NCI-H1048 (cell line): ENCODE measurements at places on chromosomes 16 and 17.

DNA sequence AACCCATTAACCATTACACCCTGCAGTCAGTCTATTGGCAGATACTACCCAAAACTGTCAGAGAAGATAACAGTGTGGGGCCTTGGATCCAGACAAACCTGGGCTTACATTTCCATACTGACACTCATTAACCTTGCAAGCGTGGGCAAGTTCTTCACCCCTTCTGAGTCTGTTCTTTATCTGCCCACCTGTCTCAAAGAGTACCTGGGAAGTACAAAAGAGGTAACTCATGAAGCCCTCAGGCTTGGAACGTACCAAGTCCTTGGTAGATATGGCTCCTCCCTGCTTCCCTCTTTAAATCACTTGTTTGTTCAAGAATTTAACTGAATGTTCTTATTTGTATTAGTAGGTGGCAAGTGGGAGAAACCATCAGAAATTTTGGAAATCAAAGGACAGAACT lies 2.5 kb upstream of the IGSF6 start:
- no peak for DNase-seq

DNA sequence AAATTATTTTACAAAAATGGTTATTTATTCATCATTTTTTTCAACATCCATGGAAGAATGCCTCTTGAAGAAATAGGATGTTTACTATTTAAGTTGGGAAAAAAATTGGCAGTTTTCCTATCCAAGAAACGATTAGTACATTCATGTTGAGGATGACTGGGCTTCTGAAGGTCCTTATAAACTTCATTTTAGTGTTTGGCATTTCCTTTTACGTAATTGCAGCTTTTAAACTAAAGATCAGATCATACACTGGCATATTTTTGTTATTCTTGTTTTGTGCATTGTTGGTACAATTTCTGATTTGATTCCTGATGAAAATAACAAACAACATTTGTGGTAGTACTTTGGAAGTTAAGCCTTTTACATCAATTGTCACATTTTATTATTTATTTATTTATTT lies 11.5 kb downstream of the KCNJ16 start:
- no peak for DNase-seq

DNA sequence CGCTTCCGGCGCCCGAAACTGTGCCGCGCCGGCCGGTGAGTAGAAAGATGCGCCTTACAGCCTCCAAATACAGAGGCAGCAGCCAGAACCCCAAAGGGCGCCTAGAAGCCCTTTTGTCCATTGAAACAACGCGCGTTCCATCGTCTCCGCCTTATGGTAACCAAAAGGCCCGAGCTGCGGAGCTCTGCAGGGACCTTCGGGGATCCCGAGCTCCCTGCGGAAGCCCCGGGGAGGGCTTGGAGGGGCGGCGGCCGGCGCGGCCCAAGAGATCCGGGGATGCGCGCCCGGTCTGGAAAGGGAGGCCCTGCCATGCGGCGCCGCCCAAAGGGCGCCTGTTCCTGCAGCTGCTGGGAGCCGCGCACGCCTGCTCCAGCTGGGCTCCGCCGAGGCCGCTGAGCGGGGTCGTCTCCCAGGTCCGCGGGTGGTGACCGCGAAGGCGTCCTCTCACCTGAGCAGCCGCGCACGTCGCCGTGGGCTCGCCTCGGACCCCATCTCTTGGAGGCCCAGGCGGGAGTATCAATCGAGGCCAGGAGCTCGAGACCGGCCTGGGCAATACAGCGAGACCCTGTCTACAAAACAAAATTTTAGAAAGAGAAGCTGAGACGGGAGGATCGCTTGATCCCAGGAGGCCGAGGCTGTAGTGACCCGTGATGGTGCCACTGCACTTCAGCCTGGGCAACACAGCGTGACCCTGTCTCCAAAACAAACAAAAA lies 742 bp upstream of the FBXO31 start:
- no peak for DNase-seq

- DNase-seq = no peak
Observed at GRCh38 chr17:83062011-83062817, 17.2 kb upstream of the METRNL start.

DNA sequence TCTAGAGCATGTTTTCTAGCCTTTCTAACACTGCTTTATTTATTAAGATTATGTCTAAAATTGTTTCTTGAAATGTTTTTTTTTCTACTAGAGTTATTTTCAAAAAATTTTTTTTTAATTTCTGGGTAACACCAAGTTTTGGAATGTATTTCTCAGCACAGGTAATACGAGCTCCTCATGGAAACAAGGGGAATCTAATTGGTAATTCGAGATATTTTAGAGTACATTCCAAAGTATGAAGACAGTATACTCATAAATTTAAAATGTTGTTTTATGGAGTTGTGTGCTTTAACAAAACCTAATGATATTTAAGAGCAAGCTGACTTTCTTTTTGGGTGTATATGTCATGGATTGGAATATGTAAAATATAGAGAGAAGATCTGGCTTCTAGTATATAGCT lies 42.4 kb downstream of the OMG start:
- DNase-seq = no peak

DNA sequence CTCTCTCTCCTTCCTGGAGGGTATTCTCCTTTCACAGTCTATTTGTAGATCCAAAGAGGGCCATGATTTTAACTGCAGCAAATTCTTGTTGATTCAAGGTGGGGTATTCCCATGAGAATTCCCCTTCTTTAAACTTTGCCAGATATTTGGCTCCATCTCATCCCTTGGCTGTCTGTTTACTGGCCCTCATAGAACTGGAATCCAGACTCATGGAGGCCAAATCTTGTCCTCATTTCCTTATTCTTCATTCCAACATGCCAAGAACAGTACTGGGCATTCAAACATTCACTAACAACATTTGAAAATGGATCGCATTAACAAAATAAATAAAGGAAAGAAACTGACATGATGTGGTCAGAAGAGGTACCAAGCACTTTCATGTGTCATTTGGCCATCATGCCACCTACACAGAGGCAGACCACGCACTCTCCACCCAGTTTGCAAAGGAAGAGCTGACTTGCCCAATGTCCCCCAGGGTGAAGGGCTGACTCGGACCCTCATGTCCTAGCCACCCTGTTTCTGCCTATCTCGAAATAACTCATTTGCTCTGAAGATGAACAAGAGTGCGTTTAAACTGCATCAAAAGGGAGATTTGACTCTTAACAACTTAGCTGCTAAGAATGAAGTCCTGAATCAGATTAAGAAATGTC lies 23.1 kb upstream of the SLC35B1 start:
- no peak for DNase-seq

GRCh38 chr16:58515871-58516767 lies 802 bp downstream of the SETD6 start:
- no peak for DNase-seq

- no peak for DNase-seq
Observed at GRCh38 chr17:64276961-64277505, 14.0 kb upstream of the TEX2 start.

DNA sequence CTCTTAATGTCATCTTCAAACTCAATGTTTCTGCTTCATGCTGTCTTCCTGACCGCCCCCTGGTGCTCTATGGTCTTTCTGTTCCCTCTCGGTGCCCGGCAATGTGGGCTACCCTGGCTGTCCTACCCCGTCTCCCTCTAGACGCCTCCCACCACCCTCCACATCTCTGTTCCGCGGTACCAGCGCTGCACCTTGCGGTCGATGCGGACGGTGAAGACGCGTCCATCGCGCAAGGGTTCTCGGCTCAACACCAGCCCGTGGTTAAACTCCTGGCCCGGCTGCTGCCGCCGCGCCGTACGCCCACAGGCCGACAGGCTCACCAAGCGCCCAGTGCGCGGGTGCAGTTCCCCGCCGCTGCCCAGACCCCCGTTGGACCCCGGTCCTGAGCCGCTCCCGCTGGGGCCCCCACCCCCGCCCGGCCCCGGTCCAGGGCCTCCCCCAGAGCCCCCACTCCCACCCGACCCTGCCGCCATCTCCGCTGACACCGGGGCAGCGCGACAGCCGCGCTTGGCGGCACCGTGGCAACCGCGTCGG lies at the start of gene NEURL4:
Gene NEURL4 (minus strand): TSS at position 496 of the 534 bp plus-strand sequence. CDS start 23 bp downstream, at position 473.
- no peak for DNase-seq

- no peak for DNase-seq
Observed at GRCh38 chr16:17945080-17945601, 391.4 kb downstream of the NPIPA8 start.

DNA sequence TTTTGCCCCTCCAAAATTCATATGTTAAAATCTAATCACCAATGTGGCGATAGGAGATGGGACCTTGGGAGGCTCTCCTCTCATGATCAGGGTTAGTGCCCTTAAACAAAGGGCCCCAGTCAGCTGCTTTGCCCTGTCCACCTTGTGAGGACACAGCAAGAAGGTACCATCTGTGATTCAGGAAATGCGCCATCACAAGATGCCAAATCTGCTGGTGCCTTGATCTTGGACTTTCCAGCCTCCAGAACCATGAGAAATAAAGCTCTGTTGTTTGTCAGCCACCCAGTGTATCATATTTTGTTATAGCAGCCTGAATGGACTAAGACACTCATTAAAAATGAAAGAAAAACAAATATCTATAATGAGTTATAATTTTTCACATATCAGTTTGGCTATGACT lies 63.0 kb upstream of the NKD1 start:
- no peak for DNase-seq

- DNase-seq = no peak
Observed at GRCh38 chr16:89828870-89829629, 775 bp downstream of the SPIRE2 start.

GRCh38 chr17:80884811-80885210 lies 106.8 kb upstream of the CHMP6 start:
- no peak for DNase-seq
